ENCODE measurements at places on chromosomes 3 and 15. TPM values are rescaled to one million over a fixed set of nuclear protein-coding genes. Genes with fewer than 3 reads are reported as not detected.
A peak's percentile ranks its signal among the peaks of the same experiment; 100 is the strongest.

DNA sequence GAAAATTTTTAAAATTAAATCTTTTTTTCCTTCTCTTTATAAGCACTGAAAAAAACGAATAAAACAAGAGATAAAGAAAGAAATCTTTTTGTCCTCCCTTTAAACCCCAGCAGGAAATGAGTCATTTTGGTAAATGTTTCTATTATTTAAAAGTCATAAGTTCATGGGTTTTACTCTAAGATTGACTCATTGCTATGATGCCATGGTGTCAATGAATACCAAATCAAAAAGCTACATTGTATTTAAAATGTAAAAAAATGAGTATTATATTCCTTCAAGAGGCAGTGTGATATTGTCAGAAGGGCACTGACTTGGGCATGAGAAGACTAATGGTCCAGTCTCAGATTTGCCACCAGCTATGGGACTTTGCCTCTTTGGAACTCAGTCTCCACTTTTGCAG lies 303.4 kb upstream of the DNAJC19 start:
- DNase-seq, result no peak
- H3K36me3 ChIP-seq, result no peaks in the 10 kb centered on the region
- peaks cover 8% of the 10 kb centered on the region for H3K4me1 ChIP-seq
- no peak overlapping the region for H3K4me3 ChIP-seq

DNA sequence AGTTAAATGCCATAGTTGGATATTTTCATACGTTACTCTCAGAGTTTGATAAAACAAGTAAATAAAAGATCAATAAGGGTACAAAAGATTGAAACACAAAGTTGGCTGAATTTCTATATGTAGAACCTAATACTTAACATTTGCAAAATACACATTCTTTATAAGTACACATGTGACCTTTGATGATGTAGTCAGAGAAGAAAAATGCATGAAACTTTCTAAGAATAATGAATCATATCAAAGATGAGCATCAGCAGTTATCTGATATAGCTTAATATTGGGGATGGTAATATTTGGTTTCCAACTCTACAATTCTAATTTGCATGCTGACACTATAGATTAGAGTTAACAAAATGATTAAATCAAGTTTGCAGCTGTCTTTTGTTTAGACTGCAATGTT lies 188.0 kb upstream of the TGFBR2 start:
- no peaks in the 10 kb centered on the region for H3K27me3 ChIP-seq
- H3K27ac ChIP-seq, result no peak overlapping the region
- H3K4me1 ChIP-seq, result no peaks in the 10 kb centered on the region
- no peak for DNase-seq

DNA sequence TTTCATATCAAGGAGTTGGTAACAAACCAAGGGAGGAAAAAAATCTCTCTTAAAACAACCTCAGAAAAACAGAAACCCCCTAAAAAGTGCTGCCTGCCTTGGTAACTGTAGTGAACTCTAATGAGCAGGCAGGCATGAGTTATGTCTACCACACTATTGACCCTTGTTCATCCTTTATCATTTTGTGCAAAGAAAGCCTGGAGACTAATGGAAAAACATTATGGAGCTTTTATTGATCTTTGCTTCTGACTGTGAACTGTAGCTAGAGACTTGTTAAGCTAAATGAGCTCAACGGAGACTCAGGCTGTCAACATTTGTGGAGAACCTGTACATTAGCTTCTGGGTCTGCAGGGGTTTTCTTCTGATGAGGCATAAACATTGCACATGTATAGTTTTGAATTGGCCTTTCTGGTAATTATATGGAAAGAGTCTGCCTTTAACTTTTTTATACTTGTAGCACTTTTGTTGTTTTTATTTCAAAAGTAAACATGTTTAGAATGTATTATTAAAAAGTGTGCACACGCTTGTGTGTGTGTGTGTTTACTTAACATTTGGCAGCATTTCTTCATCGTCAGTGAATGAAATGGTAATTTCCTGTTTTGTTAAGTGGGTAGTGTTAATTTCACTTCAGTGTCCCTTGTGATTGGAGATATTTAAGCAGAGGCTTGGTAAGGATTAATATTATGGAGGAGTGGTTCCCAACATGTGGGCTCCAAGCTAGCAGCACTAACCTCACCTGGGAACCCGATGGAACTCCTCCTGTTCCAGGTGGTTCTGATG lies 15.9 kb upstream of the SPTSSB start:
- no peak overlapping the region for H3K4me3 ChIP-seq
- no peak overlapping the region for H3K27ac ChIP-seq
- no peaks in the 10 kb centered on the region for H3K36me3 ChIP-seq
- peaks cover 11% of the 10 kb centered on the region for H3K4me1 ChIP-seq
- peaks cover 3% of the 10 kb centered on the region for H3K27me3 ChIP-seq

DNA sequence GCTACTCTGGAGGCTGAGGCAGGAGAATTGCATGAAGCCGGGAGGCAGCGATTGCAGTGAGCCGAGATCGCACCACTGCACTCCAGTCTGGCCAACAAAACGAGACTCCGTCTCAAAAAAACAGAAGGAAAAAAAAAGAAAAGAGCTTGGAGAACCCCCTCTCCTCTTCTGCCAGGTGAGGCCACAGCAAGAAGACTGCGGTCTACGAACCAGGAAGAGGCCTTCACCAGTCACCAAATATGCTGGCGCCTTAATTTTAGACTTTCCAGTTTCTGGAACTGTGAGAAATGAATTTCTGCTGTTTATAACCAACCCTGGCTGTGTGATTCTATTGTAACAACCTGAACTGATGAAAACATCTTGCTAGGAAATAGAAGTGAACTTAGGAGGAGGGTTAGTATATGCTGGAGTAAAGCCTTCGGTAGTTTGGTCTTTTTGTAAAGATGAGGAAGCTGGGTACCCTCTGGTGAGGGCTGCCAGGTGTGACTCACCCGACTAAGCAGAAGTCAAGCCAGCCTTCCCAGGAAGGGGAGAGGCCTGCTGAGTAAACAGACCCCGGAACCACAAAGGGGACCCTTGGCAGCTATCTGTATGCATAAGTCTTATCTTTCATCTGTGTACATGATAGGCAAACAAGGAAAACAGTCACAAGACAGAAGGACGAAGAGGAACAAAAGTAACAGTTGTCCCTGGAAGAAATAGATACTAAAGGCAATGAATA lies 78.7 kb downstream of the KLF13 start:
- DNase-seq, result no peak
- peak overlapping the region; percentile 23 for H3K27ac ChIP-seq
- peaks cover 6% of the 10 kb centered on the region for H3K36me3 ChIP-seq
- no peak overlapping the region for H3K4me3 ChIP-seq
- peaks cover 4% of the 10 kb centered on the region for H3K27me3 ChIP-seq

DNA sequence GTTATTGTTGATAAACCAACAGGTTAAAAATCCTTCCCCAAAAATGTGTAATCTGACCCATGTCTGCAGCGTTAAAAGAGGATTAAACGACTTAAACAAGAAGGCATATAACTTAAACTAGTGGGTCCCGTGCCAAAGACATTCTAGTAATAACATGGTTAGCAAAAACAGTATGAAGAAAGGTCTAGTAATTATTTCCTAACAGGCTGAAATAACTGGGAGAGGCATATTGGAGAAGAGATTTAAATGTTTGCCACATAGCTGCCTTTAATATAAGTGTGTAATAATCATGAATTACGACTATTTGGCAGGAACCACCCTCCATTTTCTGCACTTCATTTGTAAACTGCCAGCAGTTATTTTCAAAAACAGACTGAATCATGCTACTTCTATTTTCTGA lies 67.7 kb upstream of the CSPG5 start:
- no peak for DNase-seq
- H3K4me3 ChIP-seq, result no peak overlapping the region
- peak overlapping the region; percentile 5 for H3K27ac ChIP-seq
- H3K27me3 ChIP-seq, result no peaks in the 10 kb centered on the region
- H3K4me1 ChIP-seq, result peaks cover 10% of the 10 kb centered on the region

- peaks cover 2% of the 10 kb centered on the region for H3K36me3 ChIP-seq
- no peak overlapping the region for H3K27ac ChIP-seq
- no peak for DNase-seq
These were observed 42.9 kb downstream of the EAF1 start for GRCh38 chr3:15470261-15470660.

- H3K27me3 ChIP-seq, result no peaks in the 10 kb centered on the region
- no peak for DNase-seq
- peaks cover 4% of the 10 kb centered on the region for H3K36me3 ChIP-seq
- peaks cover 50% of the 10 kb centered on the region for H3K4me1 ChIP-seq
- H3K4me3 ChIP-seq, result no peak overlapping the region
These were observed 93.4 kb upstream of the CHD2 start for GRCh38 chr15:92806763-92807162.

GRCh38 chr3:89488800-89489580 lies 381.6 kb downstream of the EPHA3 start:
- peaks cover 3% of the 10 kb centered on the region for H3K36me3 ChIP-seq
- no peak overlapping the region for H3K4me3 ChIP-seq
- H3K27ac ChIP-seq, result peak overlapping the region; percentile 21
- H3K4me1 ChIP-seq, result no peaks in the 10 kb centered on the region

DNA sequence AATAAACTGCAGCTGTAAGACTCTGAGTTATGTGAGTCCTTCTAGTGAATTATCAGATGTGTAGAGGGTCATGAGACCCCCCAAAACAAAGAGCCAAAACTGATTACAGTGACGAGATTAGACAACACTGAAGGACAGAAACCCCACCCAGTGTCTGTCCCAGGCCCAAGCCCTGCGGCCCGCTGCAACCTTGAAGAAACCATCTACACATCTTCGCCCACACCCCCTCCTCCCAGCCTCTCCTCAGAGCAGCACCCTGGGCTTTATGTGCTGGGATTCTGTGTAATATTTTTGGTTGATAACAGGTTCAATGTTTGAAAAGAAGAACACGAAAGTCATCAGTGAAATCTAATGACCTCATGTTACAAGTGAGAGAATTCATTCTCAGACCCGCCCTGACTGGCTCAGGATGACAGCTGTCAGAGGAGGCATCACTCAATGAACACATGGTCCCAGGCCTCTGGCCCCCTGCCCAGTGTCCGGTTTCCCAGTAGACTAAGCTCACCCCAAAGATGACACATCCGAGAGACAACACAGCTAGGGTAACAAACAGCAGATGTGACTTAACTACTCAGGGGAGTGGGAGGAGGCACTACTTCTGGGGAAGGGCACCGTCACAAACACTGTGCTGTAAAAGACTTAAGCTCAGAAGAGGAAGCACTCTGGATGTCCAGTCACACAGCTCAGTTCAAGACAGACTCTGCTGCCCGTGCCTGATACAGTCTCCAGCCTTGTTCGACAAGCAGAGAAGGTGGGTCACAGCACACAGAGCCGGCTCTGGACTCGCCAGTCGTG lies 48.9 kb downstream of the NIPA2 start:
- H3K36me3 ChIP-seq, result peaks cover 6% of the 10 kb centered on the region
- no peak for DNase-seq
- H3K27me3 ChIP-seq, result no peaks in the 10 kb centered on the region
- H3K4me3 ChIP-seq, result no peak overlapping the region
- no peak overlapping the region for H3K27ac ChIP-seq
- H3K4me1 ChIP-seq, result no peaks in the 10 kb centered on the region

DNA sequence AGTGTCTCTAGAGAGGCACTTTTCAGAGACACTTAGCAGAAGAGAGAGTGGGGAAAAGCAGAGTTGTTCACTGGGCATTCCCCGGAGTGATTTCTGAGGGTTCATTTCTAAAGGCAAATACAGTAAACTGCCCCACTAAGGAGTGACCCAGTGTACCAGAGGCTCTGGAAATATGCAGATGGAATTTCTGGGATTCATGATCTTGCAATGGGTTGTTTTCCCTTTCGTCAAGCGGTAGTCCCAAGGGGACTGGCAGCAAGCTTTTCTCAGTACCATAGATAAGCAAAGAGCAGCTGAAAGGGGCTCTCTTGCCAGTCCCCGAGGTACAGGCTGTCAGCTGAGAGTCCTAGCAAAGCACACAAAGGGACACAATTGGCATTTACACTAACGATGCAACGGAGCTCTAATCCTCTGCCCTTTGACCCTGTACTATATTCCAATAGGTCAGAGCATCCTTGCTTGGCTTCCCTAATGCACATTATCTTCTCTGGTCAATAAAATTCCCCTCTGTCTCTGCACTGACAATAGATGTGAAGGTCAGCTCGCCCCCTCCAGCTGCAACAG lies 155.6 kb downstream of the SEMA6D start:
- no peaks in the 10 kb centered on the region for H3K27me3 ChIP-seq
- peaks cover 16% of the 10 kb centered on the region for H3K4me1 ChIP-seq
- H3K4me3 ChIP-seq, result no peak overlapping the region
- DNase-seq, result no peak
- peak overlapping the region; percentile 81 for H3K27ac ChIP-seq
- peaks cover 2% of the 10 kb centered on the region for H3K36me3 ChIP-seq

The ATP13A5 gene
- not detected for total RNA-seq

The LMOD3 gene
- total RNA-seq, result 4.2 TPM

The ITPKA gene
- total RNA-seq, result 1.3 TPM

The GALNT15 gene
- total RNA-seq, result not detected

The SLC4A7 gene
- 69.0 TPM for total RNA-seq

The RLBP1 gene
- total RNA-seq, result 6.3 TPM
